NCI-H1092 treated with DMSO at 0.1 percent for 48 hours (cell line): ENCODE measurements at places on chromosomes 7 and 10.
A peak's percentile ranks its signal among the peaks of the same experiment; 100 is the strongest.

DNA sequence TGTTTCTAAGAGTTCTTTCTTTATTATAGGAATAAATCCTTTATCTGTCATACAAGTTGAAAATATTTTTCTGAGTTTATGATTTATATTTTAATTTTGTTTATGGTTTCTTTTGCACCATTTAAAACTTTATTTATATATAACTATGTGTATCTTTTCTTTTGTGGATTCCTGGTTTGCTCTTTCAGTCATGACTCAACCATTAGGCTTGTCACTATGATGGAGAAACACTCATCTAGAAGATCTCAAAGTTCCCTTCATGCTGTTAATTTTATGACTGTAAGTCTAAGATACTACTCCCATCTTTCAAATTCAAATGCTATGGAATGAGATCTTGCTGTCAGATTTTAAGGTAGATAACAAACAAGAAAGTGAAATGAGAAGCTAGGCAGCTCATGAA is 199.5 kb downstream of the INHBA start:
- no peak for DNase-seq

DNA sequence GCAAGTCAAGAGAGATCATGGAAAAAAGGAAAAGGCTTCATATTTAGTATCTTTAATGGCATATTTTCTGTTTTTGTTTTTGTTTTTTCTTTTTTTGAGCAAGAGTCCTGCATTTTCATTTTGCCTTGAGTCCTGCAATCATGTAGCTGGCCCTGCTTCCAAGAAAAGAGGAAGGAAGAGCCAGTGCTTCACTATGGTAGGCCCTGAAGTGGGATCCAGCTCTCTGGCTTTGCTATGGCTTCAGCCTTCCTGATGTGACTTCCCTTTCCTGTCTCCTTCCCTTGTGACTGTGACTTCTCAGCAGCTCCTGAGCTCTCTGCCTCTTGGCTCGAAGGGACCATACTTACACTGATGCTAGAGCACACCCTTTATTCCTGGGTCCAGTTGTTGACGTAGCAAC is 512.3 kb downstream of the INHBA start:
- DNase-seq: no peak

GRCh38 chr10:74072503-74072902 is 74.6 kb downstream of the VCL start:
- no peak for DNase-seq

DNA sequence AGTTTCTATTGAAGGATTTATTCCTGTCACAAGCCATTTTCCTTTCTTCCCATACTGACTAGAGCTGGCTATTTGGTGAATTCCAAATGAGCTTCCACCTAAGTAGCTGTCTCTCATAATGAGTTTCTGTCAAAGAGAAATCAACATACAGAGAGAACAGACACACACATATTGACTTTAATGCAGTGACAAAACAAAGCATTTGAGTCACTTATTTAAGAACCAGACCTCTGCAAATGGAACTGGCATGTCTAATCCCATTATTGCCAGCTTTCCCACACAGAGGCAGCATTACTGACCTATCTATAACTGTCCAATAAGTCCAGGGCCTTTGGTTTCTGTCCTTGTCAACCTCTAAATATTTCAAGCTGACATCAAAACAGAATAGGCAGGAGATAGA is 179.3 kb upstream of the CSTF2T start:
- no peak for DNase-seq

GRCh38 chr10:100836891-100837290 is 75.9 kb upstream of the SLF2 start:
- no peak for DNase-seq

DNA sequence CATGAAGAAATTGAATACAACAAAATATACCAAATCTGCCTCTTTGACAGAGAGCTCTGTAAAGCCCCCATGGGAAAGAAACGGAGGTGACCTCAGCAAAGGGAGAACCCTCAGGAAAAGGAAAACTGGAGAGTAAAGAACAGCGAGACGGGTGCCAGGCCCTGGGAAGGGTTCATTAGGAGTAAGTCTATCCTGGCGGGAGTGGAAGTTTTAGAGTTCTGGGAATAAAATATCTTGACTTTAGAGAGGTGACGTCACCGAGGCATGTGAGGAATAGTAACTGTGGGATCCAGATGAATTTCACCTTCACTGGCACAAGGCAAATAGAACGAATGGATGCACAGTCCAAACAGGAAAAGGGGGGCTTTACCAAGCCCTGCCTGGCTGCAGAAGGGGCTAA is 362.8 kb upstream of the IGFBP3 start:
- no peak for DNase-seq

DNA sequence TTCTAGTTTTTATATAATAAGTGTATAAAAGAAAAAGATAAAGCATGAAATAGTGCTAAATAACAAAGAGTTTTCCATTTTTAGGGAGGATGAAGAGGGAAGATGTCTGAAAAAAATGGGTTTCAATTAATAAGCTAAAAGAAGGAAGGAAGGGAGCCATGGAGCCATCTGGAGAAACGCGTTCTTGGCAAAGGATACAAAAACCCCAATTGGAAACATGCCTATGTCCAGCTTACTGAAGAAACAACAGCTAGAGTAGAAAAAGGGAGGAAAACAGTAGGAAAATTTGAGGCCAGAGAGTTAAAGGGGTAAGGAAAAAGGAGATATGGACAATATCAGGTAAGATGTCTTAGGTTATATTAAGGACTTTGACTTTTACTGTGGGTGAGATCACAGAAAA is 416.2 kb upstream of the GHITM start:
- DNase-seq: no peak

DNA sequence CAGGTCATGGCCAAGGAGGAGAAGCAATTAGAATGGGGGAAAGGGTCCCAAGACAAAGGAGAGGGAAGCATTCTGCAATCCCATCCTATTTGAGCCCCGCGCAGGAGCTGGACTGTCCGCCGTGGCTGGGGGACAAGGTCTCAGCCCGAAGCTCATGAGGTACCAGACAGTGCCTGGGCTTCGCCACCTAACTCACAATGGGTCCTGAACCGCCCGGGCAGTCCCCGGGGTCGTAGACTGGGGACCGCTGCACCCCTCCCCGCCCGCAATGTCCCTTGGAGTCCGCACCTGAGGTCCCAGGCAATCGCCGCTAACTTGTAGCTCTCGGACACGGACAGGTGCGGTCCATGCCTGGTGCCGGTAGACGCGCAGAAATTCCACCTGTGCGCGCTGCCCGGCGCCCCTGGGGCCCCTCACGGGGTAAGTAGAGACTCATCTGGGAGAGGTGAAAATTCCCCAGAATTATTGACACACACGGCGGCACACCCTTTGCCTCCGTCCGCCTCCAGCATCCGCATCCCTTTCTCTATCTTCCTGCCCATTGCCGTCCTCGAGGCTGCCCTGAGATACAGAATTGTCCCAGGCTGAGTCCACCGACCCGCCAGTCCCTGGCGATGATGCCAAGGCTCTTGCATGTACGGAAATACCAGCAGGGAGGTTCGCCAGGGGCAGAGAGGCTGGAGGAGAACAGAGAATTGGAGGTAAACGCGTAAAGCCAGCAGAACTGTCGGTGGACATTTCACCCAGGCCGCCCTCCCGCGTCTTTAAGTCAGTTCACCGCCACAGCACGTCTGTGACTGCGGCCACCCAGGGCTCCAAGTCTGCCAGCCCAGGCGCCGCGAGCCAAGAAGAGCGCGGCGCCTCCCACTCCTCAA is 1.8 kb downstream of the CHRM2 start:
- DNase-seq: no peak

- no peak for DNase-seq
Measured at GRCh38 chr10:47136866-47137265, 163.1 kb upstream of the GDF10 start.

- DNase-seq: no peak
Measured at GRCh38 chr10:35412003-35412723, 75.9 kb downstream of the CCNY start.

DNA sequence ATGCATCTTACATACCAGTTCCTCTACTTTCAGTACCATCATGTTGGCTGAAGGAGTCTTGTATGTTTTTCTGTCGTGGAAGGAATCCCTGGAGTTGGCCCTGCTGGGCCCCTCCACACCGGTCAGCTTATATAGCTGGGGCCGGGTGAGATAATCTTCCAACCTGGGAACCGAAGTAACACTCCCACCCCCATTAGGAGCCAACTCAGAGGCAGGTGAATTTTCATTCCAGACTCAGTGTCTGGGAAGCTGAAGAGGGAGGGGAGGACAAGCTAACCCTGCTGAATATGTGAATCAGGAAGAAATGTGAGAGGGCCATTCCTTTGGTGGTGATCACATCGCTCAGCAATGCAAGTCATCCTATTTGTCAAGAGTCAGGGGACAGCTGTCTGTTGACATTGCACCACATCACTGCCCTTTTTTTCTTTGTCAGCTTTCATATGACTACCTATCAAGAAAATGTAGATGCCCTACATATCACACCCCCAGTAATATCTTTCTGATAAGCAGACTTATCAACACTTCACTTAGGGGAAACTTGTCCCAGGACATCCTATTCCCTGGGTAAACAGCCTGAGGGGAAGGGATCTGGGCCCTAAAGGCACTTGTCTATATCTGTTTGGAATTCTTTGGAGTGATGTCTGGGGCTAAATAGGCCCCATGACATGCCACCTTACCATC is at the start of gene ANKRD1:
Gene ANKRD1, minus strand, starts transcription at position 102 of the 681 bp plus-strand sequence. Its CDS starts 60 bp downstream, at position 42.
- DNase-seq: no peak

DNA sequence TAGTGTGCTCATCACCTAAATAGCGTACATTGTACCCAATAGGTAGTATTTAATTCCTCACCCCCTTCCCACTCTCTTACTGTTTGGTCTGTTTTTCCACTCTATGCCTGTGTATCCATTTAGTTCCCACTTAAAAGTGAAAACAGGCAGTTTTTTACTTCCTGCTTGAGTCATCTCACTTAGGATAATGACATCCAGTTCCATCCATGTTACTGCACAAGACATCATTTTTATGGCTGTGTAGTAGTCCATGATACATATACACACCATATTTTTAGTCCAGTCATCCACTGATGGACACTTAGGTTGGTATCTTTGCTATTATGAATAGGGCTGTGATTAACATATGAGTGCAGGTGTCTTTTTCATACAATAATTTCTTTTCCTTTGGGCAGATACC is 10.1 kb downstream of the STK17A start:
- DNase-seq: no peak

GRCh38 chr10:112390125-112390703 is 16.3 kb downstream of the ACSL5 start:
- no peak for DNase-seq

- no peak for DNase-seq
Measured at GRCh38 chr10:6737080-6737641, 157.1 kb upstream of the PRKCQ start.

DNA sequence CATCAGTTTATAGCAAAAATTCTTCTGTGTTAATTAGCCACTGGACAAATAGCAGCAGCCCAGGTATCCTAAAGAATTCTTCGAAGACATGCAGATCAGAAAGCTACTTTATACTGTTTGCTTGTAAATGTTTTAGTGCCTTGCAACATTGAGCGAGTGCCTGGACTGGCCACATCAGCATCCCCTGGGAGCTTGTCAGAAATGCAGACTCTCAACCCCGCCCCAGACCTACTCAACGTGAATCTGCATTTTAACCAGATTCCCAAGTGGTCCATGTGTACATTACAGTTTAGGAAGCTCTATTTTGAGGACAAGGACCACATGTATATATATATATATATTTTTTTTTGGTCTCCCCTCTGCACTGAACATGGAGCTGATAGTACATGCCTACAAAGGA is 18.5 kb upstream of the PLEKHS1 start:
- DNase-seq: no peak

DNA sequence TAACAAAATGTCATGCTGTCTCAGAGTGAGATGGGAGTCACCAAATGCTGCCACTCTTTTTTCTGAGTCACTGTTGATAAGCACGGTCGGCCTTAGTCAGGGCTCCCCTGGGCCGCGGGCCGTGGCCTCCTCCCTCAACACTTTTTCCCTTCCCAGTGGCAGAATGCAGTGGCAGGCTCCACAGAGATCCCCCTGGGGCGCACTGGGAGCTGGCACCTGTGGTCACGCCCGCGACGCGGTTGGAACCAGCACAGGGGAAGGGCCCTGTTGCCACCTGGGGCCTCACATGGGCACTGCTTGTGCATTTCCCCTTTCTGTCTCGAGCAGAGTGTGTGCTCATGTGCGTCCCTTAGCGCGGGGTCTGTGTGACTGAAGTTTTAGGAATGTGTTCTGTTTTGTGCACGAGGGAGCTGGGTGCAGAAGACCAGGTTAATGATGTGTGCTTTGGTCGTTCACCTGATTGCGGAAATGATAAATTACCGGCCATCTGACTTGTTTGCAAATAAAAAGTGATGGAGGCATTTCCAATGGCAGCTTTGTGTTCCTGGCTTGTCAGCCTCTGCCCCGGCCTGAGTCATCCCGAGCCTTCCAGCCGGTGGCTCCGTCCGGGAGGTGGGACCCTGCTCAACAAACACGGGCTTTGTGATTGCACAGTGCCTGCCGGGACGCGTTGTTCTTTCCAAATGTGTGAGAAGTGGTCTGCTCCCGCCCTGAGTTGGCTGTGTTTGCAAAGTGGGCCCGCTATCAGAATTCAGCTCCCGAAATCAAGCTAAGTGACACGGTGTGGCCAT is 100.7 kb downstream of the NKX6-2 start:
- no peak for DNase-seq

DNA sequence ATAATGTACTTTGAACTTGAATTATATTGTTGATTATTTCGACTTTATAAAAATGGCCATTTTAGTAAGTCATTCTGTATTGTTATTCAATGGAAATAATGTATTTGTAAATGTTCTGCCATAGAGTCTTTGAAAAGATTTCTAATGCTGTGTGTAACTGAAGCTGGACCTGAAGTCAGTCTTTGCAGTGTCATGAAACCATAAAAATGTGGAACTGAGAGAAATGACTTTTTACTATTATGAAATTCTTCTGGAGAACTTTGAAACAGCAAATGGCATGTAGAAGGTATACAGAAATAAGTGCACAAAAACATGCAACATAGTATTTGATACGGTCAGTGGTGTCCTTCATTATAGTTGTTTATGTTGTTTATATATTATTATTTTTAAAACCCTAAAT is 59.7 kb upstream of the ADRA2A start:
- DNase-seq: no peak

DNA sequence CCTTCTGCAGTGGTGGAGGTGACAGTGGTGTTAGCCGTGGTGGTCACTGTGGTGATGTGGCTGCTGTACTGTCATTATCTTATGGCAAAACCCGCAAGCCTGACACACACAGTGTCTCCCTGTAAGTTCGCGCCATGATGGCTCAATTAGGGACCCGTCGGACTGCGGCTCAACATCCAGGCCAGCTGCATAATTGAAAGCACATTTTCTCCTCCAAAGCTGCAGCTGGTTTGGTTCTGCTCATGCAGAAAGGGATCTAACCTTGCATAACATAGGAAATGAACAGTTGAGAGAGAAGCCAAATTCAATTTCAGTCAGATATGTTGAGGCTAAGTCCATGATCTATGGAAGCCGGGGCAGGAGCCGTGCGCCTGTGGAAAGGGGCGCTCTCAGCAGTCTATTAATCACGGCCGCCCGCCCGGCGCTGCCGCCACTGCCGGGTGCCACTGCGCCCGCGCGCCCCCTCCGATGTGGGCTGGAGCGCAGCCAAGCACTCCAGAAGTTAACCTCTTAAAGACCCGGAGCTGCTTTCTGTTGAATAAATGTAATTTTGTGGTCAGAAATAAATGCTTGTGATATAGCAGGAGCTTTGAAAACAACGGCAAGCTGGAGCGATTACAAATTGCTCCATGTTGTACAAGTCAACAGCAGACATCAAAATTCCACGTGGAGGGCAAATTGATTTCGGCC is 227.7 kb downstream of the CUX1 start:
- peak; percentile 85 for DNase-seq

- DNase-seq: no peak
Measured at GRCh38 chr10:114541081-114541796, 116.8 kb downstream of the ABLIM1 start.

GRCh38 chr7:93258661-93259060 is 26.5 kb downstream of the VPS50 start:
- no peak for DNase-seq

- DNase-seq: no peak
Measured at GRCh38 chr10:105611244-105611798, 970.2 kb downstream of the SORCS3 start.
